ENCODE measurements at places on chromosomes 12 and 14.
A peak's percentile ranks its signal among the peaks of the same experiment; 100 is the strongest.

DNA sequence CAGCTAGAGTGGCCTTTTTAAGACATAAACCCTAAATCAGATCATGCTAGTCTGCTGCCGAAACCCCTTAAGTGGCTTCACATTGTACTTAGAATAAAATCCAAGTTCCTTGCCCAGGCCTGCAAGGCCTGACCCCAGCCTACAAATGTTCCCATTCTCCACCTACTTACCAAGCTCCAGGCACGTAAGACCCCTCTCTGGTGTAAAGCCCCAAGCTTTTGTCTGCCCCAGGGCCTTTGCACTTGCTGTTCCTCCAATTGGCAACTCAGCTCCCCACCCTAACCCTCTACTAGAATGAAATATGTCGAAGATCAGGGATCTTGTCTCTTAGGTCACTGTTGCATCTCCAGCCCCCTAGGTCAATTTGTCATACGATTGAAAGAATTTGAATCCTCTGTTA, 27.1 kb upstream of the MED13L start:
- DNase-seq, result no peak

- DNase-seq, result no peak
Observed at GRCh38 chr12:104764225-104765091, 193.6 kb downstream of the SLC41A2 start.

- no peak for DNase-seq
Observed at GRCh38 chr12:88247241-88247643, 105.1 kb downstream of the TMTC3 start.

- DNase-seq, result no peak
Observed at GRCh38 chr12:92493816-92494215, 209.0 kb upstream of the PLEKHG7 start.

DNA sequence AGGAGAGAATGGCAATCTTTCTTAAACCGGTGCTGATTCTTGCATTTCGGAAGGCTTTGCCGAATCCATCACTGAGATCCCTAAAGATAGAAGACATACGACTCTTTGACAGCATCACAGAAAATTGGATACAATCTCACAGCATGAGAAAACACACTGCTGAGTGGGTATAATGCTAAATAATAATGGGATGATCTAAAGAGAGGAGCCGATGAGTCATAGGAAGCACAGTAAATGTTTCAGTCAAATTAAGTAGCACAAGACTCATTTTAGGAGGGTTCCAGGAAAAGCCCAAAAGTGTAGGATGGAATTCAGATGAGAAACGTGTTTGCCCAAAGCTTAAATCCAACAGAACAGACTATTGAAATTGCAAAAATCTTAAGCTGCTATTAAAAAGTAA, 81.7 kb downstream of the CPNE8 start:
- DNase-seq, result no peak

DNA sequence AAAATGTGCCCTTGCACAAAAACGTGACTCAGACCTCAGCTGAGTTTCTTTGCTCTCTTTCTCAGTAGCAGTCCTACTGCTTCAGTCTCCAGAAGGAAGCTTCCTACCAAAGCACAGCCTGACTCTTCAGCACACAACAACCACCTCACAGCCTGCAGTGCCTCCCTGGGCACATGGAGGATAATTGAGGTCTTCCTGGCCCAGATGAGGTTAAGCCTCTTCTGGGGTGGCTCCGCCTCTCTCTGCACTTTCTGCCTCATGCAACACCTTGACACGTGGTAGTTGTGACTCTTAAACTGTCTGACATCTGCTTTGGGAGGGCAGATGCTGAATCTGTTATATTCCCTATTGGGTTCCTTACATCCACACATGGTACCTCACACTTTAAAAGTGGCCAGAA, 33.8 kb downstream of the GIT2 start:
- DNase-seq, result no peak

GRCh38 chr12:26318661-26319068, 123.3 kb downstream of the SSPN start:
- peak; percentile 29 for DNase-seq

GRCh38 chr12:41254004-41254914, 66.1 kb downstream of the PDZRN4 start:
- no peak for DNase-seq

- DNase-seq, result no peak
Observed at GRCh38 chr12:42468341-42468821, 121.2 kb downstream of the PRICKLE1 start.

DNA sequence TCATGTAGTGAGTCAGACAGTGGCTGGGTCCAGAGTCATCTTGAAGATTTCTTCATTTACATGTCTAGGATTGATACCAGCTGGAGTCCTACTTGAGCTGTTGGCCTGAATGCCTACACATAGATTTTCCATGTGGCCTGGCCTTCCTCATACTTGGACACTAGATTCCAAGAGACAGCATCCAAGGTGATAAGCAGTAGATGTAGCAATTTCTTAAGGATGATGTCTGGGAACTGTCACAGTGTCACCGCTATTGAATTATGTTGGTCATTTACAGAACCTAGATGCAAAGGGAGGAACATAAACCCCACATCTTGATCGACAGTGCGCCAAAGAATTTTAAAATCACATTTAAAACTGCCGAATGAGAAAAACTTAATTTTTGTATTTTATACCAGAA, 412.3 kb downstream of the TRHDE start:
- no peak for DNase-seq

- DNase-seq, result no peak
Observed at GRCh38 chr14:100410056-100410565, 87.0 kb downstream of the SLC25A47 start.

- no peak for DNase-seq
Observed at GRCh38 chr12:90653040-90653439, 301.9 kb downstream of the CCER1 start.

DNA sequence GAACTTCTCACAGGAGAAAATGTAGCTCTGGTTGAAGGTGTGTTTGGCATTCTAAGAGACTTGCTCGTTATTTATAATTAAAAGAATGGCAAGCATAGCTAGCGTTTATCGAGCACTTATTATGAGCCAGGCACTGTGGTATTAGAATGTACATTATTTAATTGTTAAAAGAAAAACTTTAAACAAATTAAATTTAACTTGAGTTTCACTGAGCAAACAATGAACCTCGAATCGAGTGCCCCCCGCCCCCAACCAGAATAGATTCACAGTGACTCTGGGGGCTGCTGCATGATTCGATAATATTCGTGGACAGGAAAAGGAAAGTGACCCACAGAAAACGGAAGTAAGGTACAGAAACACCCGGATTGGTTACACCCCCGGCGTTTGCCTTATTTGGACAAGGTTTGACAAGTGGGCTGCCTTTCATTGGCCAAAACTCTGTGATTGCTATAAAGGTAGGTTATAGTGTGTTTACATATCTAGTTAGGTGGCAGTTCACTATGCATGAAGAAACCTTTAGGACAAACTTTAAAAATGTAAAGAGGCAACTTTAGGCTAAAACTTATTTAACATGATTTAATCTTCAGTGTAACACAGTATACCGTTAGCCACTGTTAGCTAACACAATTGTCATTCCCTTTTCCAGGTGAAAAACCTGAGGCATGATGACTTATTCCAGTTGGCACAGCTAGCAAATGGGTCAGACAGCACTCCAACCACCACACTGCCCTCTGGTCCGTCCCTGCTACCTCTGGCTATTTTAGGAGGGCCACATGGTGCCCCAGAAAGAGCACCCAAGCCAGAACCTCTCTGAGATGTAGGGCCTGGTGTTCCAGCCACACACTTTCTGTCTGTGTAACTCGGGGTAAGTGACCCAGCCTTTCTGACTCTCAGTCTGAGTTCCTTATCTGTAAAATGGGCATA, 7.1 kb downstream of the SCNN1A start:
- DNase-seq, result peak; percentile 37

DNA sequence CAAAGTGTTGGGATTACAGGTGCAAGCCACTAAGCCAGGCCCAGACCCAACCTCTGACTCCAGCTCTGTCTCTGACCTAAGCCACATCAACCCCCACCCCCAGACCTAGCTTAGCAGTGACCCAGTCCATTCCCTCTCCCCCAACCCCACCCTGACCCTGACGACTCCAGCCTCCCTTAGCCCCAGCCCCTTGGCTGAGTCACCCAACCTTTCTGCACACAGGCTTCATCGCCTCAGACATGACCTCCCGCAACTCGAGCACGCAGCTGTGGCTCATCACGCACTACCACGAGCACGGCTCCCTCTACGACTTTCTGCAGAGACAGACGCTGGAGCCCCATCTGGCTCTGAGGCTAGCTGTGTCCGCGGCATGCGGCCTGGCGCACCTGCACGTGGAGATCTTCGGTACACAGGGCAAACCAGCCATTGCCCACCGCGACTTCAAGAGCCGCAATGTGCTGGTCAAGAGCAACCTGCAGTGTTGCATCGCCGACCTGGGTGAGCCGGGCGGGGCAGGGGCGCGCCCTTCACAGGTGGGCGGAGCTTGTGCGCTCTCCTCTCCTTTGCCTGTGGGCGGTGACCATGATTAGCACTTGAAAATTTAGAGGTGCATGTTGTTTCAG, 7.8 kb downstream of the ACVRL1 start:
- no peak for DNase-seq

- DNase-seq, result no peak
Observed at GRCh38 chr12:109513051-109513450, 35.6 kb downstream of the UBE3B start.

DNA sequence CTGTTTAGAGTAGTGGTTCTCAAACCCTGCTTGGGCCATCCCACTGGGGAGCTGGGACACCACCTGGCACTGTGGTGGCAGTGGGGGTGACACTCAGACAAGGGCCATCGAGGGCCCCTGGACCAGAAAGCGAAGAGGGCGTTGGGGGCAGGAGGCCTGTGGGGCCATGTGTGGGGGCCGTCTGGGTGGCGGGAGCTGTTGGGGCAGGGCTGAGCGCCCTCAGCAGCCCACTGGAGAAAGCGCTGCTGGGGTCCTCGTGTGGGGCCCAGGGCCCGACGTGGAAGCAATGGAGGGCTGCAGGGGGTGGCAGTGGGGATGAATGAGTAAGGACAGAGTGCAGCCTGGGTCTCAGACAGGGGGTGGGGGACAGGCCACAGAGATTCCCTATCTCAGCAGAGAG, 5.9 kb upstream of the ADSS1 start:
- DNase-seq, result no peak

All from pons (tissue), 1 donor.